Left lobe of liver (tissue), 2 donors: ENCODE measurements at places on chromosomes 5 and 9.

DNA sequence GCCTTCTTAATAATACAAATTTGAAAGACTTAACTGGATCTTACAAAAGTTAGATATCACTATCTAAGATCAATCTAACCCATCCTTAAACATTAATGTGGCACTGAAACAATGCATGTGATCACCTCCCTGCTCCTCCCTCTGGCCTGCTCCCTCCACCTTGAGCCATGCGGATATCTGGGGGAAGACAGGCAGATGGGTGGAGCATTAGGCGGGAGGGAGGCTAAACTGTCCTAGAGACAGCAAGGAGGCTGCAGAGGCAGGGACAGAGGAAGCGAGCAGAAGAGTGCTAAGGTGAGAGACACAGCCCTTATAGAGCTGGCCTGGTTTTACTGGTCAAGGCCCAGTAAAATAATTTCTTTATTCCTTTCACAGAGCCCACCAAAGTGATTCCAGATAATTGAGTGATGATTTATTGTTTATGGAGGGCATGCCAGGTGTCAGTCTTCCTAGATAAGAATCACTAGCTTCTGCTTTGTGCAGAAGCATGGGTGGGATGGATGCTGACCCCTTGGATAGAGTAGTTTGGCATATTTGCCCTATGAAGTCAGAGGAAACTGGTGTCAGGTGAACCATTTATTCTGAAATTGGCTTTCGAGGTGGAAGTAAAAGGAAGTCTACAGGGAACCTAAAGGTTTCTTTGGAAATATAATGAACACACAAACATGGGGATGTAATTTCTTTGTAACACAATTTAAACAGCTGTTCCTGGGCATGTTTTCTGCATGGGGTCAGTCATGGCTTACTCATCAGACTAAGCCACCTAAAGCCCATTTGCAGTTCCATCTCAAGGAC, 188.3 kb downstream of the GNAQ start:
- no peak for DNase-seq

GRCh38 chr9:127866535-127866934, 10.9 kb downstream of the AK1 start:
- no peak for DNase-seq

GRCh38 chr9:113578279-113578865, 114.8 kb downstream of the RGS3 start:
- no peak for DNase-seq

DNA sequence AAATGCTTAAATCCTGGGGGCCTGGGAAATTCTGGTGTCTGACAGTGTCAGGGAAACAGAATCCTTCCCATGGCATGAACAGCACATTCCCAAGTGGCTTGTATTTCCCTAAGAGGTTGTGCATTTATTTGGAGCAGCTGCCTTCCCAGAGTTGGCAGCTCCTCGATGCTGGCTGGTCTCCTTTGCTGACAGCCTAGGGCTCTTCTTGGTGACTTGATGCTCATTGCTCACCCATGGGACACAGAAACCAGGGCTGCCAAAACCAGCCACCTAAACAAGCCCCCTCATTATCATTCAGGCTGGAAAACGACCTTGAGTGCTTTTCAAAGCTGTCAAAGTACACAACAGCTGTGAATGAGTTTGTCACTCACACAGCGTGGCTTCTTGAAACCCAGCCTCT, 24.2 kb downstream of the ENHO start:
- DNase-seq: no peak

DNA sequence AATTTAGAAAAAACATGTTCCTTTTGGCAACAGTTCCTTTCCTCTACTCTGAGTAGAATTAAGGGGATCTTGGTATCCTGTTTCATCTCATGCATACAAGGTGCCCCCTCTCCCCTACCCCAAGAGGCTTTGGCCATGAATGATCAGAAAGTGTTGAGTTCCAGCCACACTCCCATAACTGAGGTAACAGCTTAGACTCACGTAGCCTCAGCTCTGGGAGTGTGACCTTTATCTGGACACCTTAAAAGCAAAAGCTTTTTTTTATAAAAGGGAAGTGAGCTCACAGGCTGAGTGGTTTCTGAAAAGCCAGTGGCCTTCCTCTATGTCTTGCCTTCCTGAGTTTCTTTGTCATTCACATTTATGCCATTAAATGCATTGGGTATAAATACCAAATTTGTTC, 900 bp upstream of the HAVCR2 start:
- DNase-seq: no peak

DNA sequence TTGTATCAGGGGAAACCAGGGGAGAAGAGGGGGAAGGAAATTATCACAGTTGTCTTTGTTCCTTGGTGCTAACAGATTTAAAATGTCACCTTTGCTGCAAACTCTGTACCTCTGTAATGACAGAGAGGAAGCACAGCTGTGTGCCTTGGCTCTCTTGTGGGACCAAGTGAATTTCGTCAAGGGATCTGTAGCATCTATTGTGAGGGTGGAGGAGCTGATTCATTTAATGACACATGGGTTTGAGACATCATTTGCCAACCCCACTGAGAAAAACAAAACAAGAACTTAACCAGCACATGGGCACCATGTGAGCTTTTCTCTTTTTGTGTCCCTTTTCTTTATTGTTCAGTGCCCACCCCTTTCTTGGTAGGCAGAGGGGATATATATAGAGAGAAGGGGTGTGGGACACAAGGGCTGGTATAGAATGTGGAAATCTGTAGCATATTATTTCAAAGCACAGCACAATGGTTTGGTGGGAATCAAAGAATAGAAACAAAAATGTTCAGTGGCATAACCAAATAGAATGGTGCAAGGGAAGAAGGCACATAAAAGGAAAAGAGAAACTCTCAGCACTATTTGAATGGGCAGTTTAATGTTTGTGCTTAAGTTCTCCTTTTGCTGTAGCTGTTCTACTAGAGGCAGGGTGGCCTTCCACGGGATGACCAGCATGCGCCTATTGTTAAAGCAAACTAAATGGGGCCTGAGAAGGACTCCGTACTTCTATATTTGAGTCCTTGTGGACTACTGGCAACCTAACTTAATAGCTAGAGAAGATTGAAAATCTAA, 63.3 kb downstream of the LIX1 start:
- no peak for DNase-seq

- DNase-seq: no peak
These were observed 403.5 kb downstream of the ZSWIM6 start for GRCh38 chr5:61735531-61735930.

- DNase-seq: no peak
These were observed 70.0 kb downstream of the F2RL2 start for GRCh38 chr5:76553251-76553650.

DNA sequence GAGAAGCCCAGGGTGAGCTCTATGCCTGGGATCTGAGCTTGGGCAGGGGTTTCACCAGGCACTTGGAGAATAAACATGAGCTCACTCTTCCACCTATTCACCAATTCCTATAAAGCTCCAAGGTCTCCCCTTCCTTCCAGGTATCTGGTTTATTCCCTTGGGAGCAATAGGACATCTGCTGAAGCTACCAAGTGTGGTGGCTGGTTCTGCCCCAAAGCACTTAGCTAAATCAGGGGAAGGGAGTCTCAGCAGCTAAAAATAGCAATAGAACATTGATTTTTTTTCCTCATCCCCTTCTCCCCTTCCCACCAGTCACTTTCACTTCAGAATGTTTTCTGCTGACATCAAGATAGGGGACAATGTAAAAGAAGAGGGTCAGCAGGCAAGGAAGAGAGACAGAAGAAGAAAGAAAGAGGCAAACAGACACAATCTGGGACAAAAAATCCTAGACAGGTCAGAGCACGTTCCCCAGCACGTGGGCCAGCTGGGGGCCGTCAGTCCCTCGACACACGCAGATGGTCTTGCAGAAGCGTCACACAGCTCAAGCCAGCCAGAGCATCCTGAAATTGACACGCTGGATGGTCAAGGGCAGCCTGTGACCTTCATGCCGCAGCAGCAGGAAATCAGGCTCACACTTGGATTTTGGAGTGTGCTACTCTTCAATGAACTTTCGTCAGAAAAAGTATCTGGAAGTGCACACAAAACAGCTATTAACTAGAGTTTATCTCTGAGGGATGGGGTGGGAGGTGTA, 176.0 kb downstream of the ZNF608 start:
- DNase-seq: no peak

- no peak for DNase-seq
These were observed 109.1 kb downstream of the DOCK2 start for GRCh38 chr5:169746147-169746694.

GRCh38 chr9:74773886-74774479, 113.7 kb downstream of the TRPM6 start:
- DNase-seq: peak; percentile 73

DNA sequence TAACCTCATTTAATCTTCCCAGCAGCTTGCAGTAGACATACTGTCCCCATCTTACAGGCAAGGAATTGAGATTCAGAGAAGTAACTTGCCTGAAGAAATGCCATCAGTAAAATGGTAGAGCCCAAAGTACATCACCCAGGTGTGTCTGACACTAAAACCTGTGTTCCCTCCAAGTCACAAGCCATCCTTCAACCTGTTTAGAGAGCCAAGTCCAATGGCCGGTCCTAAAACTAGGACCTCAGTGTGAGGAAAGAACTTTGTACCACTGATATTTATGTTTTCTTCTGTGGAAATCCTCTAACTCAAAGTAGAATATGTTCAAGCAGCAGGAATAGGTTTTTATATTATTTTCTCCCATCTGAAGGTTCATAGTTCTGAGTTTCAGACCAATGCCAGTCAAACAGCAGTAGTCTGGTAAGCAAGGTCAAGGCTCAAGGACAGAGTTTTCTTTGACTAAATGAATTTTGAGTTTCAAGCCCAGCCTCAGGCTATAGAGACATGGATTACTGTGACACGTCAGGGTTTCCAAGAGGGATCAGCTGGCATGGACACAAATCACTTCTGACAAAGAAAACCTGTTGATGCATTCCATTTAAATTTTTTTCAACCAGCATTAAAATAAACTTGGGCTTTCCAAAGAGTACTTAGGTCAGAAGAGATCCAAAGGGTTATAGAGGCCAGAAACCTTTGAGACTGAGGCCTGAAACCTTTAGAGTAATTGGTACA, 80.9 kb upstream of the PLPP6 start:
- DNase-seq: no peak

GRCh38 chr9:8857926-8858595, 1058.5 kb upstream of the DMAC1 start:
- peak; percentile 67 for DNase-seq

GRCh38 chr9:137316012-137316981, 14.2 kb upstream of the NRARP start:
- DNase-seq: peak; percentile 43

DNA sequence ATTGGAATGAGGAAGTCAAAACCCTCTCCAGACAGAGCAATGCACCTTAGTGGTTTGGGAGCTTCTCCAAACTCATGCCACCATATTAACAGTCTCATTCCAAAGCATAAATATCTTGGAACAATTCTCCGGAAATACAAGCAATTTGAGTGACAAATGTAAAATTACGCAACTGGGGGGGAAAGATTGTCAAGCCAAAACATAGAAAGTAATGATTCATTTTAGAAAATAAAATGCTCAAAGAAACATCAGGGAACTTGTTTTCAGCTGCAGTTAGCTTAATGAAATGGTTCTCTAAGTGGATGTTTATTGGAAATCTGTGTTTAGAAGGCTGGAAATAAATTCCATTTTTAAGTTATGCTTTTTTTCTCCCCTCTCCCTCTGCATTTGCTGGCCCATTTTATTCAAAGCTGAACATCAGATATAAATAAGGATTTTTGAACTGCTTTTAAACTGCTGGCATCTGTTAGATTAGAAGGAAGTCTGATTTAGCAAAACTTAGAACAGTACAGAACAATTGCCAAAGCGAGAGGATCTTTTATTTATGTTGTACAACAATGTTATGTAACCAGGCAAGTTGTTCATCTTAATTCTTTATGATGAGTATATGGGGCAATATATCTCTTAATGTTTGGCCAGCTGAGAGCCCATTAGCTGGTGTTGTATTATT, 551.9 kb downstream of the PRELID2 start:
- DNase-seq: no peak

DNA sequence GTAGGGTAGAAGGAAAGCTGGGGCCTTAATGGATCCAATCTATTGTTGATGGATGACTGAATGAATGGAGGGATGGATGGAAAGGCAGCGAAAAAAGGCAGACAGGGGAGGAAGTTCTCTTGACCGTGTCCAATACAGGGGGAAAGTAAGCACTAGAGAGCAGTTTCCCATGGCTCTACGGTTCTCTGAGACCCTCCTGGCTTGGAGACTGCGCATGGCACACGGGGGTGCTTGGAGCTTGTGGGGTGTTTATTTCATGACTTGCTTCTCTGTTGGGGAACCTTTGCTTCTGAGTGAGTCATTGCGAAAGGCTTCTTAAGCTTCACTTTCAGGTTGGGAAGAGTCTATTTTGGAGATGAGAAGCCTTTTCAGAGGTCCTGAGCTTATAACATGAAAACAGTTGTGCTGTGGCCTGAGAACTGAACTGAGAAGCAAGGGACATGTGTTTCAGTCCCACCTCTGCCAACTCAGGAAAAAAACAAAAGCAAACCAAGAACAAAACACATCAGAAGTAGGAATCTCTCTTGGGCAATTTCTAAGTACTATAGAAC, 12.8 kb upstream of the TEX48 start:
- no peak for DNase-seq

DNA sequence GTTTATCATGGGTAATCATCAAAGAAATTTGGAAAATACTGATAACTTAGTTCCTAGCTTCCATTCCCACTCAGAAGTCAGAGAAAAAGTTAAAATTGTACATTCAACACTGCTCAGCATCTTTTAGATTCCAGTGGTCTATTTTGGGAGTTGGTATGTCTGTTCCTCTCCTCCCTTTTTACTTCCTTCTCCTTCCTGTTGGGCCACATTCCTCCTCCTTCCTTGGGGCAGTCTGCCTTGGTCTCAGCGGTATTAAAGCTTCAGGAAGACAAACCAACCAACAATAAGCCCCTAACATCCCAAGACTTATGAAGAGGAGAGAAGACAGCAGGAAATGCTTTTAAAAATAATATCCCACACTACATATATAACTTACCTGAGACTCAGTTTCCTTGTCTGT, 49.9 kb upstream of the SSBP2 start:
- no peak for DNase-seq

GRCh38 chr5:162209005-162209605, 141.5 kb downstream of the GABRG2 start:
- DNase-seq: peak; percentile 46

- DNase-seq: no peak
These were observed 99.3 kb downstream of the ACTBL2 start for GRCh38 chr5:57383093-57383861.

- no peak for DNase-seq
These were observed 69.6 kb upstream of the SLC30A5 start for GRCh38 chr5:69024241-69024651.

DNA sequence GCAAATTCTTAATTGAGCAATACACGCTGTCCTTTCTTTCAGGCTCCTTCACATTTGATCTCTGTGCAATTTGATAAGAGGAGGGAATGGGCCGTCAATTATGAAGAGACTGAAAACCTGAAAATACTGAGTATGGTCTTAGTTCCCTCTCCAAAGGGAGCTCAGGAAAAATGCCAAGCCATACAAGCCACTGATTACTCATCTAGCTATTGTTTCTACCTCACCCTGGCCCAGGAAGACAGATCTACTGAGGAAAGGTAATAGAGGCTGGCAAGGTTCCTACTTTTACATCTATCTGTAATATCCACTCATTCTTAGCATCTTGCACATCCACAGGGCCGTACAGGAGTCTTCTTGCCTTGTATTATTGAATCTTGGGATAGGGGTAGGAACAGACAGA, 23.7 kb upstream of the TNC start:
- no peak for DNase-seq

- DNase-seq: no peak
These were observed 141.4 kb downstream of the CCDC192 start for GRCh38 chr5:127844581-127845021.

GRCh38 chr5:110769000-110769681, 30.3 kb downstream of the SLC25A46 start:
- DNase-seq: no peak

- no peak for DNase-seq
These were observed 3.7 kb downstream of the CLTA start for GRCh38 chr9:36194326-36195000.
